ENCODE measurements at places on chromosomes 4 and X. TPM values are rescaled to one million over a fixed set of nuclear protein-coding genes. Genes with fewer than 3 reads are reported as not detected.

RRH gene
- 1.2 TPM for polyA plus RNA-seq

DUSP21 gene
- polyA plus RNA-seq: not detected

CTAG1A gene
- not detected for polyA plus RNA-seq

RIPPLY1 gene
- polyA plus RNA-seq: not detected

PFKFB1 gene
- polyA plus RNA-seq: 0.51 TPM

COL4A5 gene
- 3.9 TPM for polyA plus RNA-seq

DDX53 gene
- not detected for polyA plus RNA-seq

PNPLA4 gene
- polyA plus RNA-seq: 2.0 TPM

SPINK2 gene
- 1.4 TPM for polyA plus RNA-seq

SUV39H1 gene
- polyA plus RNA-seq: 3.1 TPM

RAB40AL gene
- polyA plus RNA-seq: 0.35 TPM

NAA15 gene
- 12.5 TPM for polyA plus RNA-seq

GPRIN3 gene
- 7.0 TPM for polyA plus RNA-seq

GC gene
- polyA plus RNA-seq: not detected

UGT2A1 gene
- polyA plus RNA-seq: not detected

SPIN4 gene
- polyA plus RNA-seq: 15.6 TPM

CFAP47 gene
- not detected for polyA plus RNA-seq

SMR3B gene
- polyA plus RNA-seq: not detected

IL1RAPL1 gene
- not detected for polyA plus RNA-seq

TREX2 gene
- polyA plus RNA-seq: not detected

TMPRSS11F gene
- not detected for polyA plus RNA-seq

CXCL11 gene
- polyA plus RNA-seq: 0.33 TPM

VCX3A gene
- polyA plus RNA-seq: 0.87 TPM

RAP2C gene
- polyA plus RNA-seq: 21.9 TPM

MTNR1A gene
- not detected for polyA plus RNA-seq

TMEM144 gene
- polyA plus RNA-seq: 1.3 TPM

ANKRD17 gene
- 30.4 TPM for polyA plus RNA-seq

GAGE12H gene
- not detected for polyA plus RNA-seq

PASD1 gene
- not detected for polyA plus RNA-seq

CPZ gene
- polyA plus RNA-seq: not detected

OCIAD2 gene
- polyA plus RNA-seq: 69.7 TPM

Data from neural cell (in vitro differentiated cells).